Bronchus fibroblast of lung (primary cell): ENCODE measurements at places on chromosomes 3 and 15. TPM values are rescaled to one million over a fixed set of nuclear protein-coding genes. Genes with fewer than 3 reads are reported as not detected.

INSYN1 gene
- total RNA-seq = 0.17 and 0.30 TPM in 2 replicates

MINAR1 gene
- total RNA-seq = 0.74 and 1.0 TPM in 2 replicates

TERC gene
- 92.2 and 99.0 TPM in 2 replicates for total RNA-seq

PPARG gene
- total RNA-seq = 35.2 and 41.9 TPM in 2 replicates

TTLL3 gene
- 8.3 and 8.7 TPM in 2 replicates for total RNA-seq
